HepG2 (cell line): ENCODE measurements at places on chromosomes 3 and 15.

DNA sequence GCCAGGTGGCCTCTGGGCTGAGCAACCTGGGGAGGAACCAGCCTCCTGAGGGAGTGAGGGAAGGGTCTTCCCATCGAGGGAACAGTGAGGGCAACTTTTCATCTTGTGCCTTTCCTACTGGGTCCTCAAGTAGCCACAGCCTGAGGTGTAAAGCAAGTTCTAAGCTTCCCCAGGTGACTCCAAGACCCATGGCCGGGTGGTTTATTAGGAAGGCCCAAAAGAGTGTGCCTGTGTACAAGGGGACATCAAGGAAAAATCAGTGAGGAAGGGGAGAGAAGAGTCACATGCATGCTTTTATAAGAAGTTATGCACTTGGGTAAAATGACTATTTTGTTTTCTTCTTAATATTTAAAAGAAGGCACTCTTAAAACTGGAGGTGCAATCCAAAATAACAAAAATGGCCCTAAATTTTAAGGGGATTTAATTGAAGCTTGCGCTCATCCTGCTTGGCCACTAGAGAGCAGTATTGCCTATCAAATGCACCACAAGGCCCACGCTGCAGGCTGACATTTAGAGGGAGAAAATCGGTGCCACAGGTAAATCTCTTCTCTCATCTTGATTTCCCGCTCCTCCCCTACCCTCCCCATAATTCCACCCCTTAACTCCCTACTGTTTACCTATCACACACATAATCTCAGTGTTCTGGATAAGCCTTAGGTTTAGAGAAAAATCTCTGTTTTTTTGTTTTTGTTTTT, 6.7 kb downstream of the NANOGP8 start:
- peak; percentile 44 for DNase-seq

DNA sequence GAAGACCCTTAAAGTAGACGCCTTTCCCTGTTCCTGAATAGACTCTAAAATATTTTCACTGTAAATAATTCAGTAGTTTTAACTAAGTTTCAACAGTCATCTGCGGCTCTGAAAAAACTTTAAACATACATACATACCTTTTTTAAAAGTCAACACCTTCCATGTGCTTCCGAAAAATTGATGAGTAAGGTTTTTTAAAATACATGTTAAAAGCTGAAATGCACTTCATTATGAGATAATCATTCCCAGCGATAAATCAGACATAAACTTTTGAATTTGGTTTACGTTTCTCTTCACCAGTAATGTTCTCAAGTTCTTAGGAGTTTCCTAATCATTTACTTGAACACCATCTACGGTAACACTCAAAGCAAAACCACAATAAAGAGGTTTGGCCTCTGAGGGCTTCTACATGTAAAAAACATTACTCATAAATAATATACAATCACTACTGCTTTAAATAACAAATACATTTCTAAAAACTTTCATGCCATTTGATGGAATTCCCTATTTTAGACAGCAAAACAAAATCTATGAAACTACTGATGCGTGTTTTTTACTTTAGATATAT, 403.5 kb downstream of the SHQ1 start:
- no peak for DNase-seq

DNA sequence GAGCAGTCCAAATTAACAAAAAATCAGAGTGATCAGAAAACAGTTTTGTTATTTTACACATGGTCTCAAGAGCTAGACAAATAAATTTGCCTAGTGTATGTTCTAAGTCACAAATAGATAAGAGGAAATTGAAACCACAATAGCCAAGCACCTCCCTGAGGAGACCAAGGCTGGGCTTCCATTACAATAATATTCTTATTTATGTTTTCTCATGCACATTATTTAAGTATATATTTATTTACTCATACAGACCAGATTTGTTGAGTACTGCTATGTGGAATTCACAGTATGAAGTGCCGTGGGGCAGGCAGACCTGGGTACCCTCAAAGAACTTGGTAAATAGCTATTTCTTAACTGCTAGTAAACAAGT, 242.3 kb upstream of the ICE2 start:
- no peak for DNase-seq

DNA sequence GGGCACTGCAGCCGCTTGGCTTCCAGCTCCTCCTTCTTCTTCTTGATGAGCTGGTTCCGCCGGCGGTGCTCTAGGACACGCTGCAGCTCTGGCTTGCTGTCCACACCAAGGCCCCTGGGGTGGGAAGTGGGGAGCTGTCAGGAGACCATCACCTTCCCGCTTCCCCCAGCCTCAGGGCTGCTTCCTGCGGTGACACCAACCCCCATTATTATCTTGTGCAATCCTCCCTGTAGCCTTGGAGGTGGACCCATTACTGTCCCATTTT, 10.0 kb downstream of the FAM107A start:
- DNase-seq, result no peak

GRCh38 chr3:139121513-139122220, 77.0 kb upstream of the PRR23C start:
- peak; percentile 67 for DNase-seq

- DNase-seq, result no peak
Measured at GRCh38 chr15:85554852-85555521, 174.6 kb downstream of the AKAP13 start.

DNA sequence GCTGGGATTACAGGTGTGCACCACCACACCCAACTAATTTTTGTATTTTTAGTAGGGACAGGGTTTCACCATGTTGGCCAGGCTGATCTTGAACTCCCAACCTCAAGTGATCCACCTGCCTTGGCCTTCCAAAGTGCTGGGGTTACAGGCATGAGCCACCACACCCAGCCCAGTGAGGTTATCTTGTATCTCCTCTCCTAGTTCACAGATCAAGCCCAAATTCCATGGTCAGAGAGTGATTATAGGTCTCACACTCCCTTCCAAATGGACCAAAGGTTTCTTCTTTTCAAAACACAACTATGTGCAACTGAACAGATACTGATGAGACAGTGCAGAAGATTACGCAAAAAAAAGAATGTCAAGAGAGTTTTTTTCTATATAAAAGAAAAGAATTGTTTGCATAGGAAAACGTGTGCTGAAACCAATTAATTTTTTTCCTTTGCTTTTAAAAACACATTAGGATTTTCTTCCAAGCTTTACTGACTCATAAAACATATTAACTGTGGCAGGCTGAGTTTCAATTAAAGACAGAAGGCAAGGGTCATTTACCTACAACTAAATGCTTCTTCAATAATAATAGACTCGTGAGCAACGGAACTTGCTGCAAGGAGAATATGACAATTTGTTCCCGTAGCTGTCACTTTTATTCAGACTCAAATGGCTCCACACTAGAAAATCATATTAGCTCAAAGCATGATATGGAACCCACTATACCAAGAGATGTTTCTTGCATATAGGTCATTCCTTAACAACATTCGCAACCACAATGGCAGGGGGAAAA, 30.4 kb upstream of the THUMPD3 start:
- DNase-seq, result no peak

GRCh38 chr15:39582286-39582976, 1.6 kb downstream of the THBS1 start:
- no peak for DNase-seq

DNA sequence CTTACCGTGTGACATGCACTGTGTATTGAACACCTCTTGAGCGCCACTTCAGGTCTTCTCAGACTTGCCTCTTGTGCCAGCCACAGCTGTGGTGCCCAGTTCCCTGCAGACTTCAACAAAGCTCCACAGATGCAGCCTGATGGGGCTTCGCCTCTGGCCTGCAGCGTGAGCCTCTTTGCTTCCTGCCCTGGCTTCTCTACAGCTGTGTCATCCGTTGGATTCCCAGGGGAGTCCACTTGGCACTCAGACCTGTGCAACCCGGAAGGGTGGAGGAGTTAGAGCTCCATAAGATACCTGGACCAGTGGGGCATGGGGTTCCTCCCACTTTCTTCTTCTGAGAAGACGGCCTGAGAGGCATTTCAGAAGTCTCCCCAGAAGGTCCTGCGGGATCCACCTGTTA, 57.7 kb upstream of the BNIP2 start:
- DNase-seq, result no peak

GRCh38 chr15:63483521-63484371, 20.6 kb upstream of the USP3 start:
- DNase-seq, result no peak

GRCh38 chr3:138344754-138345153, 3.6 kb upstream of the MRAS start:
- DNase-seq, result no peak

DNA sequence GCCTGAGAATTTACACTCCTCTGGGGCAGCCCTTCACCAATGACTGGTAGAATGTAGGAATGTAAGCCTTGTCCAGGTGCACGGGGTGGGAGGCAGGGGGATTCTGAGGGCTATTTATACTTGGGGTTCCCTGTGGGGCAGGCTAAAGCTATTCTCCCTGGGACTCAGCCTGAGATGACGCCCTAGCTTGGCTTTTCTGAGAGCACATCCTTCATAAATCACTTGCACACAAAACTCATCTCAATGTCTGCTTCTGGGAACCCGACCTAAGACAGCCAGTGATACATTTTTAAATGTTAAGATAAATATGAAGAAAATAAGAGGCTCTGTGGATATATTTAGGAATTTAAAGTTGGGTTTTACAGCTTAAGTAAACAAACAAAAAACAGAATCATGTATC, 16.6 kb downstream of the TMEM158 start:
- DNase-seq, result no peak

- DNase-seq, result no peak
Measured at GRCh38 chr15:77348511-77348910, 71.4 kb downstream of the PEAK1 start.

DNA sequence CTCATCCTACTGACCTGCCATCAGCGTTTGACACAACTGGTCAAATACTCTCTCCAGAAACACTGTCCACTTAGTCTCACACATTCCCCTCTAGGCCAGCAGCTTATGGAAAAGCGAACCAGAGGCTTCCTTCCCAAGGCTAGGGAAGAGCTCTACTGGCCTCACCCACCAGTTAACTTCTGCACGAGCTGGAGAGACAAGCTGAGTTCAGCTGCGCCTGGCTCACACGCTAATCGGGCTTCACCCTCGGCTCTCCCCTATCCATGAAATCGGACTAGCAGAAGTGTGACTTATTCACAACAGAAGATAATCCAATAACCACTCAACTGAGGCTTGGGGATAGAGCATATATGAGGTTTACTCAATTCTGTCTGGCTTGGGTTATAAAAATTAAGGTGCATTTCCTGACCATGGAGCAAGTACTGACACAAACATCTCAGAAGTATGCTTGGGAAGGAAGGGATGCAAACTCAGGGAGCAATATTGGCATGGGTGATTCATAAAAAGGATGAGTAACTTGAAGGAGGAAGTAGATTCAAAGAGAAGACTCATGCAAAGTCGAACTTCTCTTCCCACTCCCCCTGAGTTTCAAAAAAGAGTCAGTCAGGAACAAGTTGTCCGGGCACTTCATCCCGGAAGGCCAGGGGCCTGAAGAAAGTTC, 73.1 kb downstream of the XXYLT1 start:
- no peak for DNase-seq

GRCh38 chr3:28252001-28252431, 10.6 kb downstream of the CMC1 start:
- DNase-seq, result no peak

DNA sequence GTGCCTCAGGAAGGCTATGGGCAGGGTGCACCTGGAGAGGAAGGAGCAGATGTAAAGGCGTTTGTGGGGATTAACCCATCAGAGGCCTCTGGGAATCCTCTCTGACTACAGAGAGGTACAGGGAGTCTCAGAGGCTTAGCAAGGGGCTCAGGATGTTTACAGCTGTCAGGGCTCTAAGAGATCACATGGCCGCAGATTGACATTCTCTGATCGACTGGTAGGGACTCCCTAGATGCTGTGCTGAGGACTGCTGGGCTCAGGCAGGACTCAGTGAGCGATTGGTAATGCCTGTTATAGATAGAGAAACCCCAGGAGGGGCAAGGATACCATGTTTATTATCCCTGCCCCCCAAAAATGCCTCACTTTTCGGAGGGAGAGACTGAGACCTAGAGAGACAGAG, 103.5 kb downstream of the CORO2B start:
- no peak for DNase-seq

GRCh38 chr15:86647810-86648440, 568.3 kb downstream of the AGBL1 start:
- DNase-seq, result no peak

DNA sequence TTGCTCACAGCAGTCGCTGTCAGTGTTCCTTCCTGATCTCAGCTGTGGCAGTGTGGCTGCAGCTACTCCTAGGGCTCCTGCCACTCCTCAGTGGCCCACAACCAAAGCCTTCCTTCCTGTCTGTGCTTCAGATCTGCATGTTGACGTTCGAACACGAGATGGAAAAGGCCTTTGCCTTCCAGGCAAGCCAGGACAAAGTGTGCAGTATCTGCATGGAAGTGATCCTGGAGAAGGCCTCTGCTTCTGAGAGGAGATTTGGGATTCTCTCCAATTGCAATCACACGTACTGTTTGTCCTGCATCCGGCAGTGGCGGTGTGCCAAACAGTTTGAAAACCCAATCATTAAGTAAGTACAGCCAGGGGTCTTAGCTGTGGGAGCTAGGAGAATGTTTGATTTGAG, 17.8 kb downstream of the MKRN2 start:
- no peak for DNase-seq

GRCh38 chr15:49990835-49991545, 128.0 kb downstream of the ATP8B4 start:
- DNase-seq, result no peak

GRCh38 chr3:46892285-46893145, 15.0 kb downstream of the PTH1R start:
- no peak for DNase-seq
